Skin of body (tissue), 3 donors: ENCODE measurements at places on chromosomes 1 and 21.

GRCh38 chr1:3575993-3576392 is 35.3 kb downstream of the MEGF6 start:
- no peak for DNase-seq

DNA sequence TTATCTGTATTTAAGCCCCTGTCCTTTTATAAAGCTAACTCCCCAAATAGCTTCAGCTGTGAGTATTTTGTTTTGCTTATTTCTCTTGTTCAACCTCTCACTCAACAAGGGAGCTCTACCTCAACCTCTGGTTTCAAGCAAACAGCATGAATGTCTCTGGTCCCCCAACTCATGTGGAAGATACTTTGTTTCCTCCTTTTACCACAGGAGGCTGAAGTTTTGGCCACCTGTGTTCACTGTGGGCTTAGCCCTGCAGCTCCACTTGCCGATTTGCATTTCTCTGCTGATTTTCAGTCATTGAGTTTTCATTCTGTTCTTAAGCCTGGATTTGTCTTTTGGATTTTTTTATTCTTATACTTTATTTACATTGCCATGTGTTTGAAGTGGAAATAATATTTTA is 613.1 kb downstream of the USP25 start:
- no peak for DNase-seq

GRCh38 chr1:170205301-170205700 is 59.5 kb downstream of the NTMT2 start:
- DNase-seq = no peak

DNA sequence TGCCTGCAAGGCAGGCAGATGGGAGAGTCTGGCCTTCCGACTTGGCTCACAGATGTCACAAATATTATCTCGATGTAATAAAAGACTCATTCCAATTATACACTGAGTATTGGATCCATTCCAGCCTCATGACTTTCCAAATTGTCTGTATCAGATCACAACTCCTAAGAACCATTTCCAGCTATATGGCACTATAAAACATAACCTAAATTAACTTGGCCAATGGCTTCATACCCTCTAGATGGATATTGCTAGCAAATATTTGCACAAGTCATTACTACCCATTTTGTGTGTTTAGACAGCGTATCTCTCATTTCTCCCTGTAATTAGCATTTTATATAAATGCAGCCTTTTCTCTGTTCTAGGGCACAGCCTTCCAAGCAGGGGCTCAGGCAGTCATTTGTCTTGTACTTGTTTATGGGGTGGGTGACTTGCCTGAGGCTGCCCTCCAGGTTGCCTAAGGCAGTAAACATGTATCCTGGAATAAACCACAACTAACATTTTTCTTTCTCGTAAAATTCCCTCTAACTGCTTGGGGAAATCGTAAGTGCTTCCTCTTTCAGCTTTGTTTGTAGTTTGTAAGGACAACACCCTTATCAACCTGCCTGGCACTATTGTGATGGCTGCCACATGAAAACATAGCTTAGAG is 70.6 kb upstream of the KCNJ6 start:
- no peak for DNase-seq
